ENCODE measurements at places on chromosomes 3 and 15.

DNA sequence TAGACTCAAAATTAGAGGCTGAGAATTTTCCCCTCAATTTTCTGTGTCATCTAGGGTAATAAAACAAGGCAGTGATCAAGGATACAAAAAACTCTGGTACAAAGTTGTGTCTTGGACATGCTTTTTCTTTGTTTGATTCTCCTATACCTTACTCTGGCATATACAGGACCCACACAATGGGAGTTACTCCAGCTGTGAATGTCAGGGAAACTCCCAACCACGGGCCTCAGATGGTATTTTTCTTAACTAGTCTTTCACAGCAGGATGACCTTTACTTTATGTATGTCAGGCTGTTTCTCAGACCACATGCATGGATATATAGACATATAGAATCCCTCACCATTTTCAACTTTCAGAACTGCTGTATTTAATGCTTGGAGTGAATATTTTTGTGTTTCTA, 41.3 kb downstream of the FEZF2 start:
- DNase-seq, result no peak

GRCh38 chr3:129233538-129233937, 15.9 kb upstream of the COPG1 start:
- DNase-seq, result no peak

GRCh38 chr3:142028243-142028777, 121.0 kb downstream of the TFDP2 start:
- peak; percentile 87 for DNase-seq

DNA sequence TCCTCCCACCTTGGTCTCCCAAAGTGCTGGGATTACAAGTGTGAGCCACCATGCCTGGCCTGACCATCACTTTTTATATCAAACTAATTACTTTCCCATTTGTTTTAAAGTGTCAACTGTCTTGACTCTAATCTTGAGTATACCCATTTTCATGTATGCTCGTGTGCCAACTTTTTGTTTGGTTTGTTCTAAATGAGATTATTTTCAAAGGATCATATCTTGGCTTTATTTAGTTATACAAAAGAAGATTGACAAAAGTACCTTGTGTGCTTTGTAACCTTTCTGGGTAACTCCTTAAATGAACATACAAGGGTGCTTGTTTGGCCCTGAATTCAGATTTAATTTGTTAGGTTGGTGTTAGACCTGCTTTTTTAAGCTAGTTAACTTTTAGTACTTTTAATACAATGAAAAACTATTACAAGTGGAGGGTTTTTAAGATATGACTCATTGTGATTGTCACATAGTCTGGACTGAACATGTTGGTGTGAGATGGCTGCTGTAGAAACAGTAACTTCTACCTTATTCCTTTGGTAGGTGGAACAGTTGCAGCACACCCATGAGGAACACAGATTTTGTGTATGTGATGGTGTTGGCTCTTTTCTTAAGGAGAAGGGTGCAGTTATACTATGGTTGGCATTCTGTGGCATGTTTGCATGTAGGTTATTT, 10.7 kb downstream of the KIF23 start:
- DNase-seq, result peak; percentile 17

DNA sequence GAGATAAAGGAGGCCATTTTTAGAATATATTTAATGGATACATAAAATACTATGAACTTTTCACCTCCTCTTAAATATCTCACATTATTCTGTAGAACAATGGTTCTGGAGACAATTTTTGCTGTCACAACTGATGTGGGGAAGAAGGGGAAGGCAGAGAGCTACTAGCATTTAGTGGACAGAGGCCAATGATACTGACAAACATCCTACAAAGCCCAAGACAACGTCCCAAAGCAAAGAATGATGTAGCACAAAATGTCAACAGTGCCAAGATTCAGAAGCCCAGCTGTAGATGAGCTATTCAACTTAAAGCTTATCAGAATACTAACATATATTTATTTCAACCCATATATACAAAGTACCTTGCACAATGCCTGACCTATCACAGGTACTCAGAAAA, 1069.4 kb downstream of the ROBO1 start:
- DNase-seq, result no peak

GRCh38 chr15:39690881-39691634, 91.6 kb downstream of the FSIP1 start:
- no peak for DNase-seq

DNA sequence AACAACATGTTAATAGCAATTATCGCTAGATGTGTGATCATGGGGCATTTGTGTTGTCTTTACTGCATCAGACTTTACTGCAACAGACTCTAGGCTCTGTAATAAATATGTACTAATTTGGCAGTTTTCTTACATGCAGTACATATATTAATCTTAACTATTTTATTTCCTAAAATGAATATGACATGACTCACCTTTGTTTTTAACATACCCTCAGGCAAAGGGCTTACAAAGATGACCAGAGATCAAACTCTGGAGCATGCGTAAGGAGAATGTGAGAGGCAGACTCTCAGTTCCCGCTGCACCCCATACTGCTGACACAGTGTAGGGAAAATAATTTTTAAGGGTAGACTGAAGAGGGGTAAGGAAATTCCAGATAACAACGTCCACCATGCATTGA, 7.2 kb upstream of the FAM174B start:
- peak; percentile 73 for DNase-seq

DNA sequence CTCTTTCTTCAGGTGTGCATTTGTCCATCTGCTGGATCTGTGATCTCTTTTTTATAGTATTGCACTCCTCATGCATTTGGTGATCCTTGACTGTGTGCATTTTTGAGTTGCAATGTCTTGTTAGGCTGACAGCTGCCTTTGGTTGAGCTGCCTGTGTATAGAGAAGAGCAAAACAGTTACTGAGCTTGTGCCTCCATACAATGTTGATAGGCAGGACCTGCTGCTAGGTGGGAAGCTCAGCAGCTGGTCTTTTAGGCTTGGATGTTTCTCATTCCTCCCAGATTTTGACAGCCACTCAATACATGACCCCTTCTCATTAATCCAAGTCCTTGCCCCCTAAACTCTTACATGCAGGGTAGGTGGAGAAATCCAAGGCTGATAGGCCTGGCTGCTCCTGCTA, 74.8 kb upstream of the PIAS1 start:
- DNase-seq, result no peak

- DNase-seq, result no peak
Observed at GRCh38 chr15:61880084-61880483, 180.2 kb downstream of the VPS13C start.

GRCh38 chr3:129308636-129309035, 30.0 kb downstream of the HMCES start:
- no peak for DNase-seq

- DNase-seq, result peak; percentile 33
Observed at GRCh38 chr3:13106308-13107001, 33.2 kb upstream of the IQSEC1 start.

DNA sequence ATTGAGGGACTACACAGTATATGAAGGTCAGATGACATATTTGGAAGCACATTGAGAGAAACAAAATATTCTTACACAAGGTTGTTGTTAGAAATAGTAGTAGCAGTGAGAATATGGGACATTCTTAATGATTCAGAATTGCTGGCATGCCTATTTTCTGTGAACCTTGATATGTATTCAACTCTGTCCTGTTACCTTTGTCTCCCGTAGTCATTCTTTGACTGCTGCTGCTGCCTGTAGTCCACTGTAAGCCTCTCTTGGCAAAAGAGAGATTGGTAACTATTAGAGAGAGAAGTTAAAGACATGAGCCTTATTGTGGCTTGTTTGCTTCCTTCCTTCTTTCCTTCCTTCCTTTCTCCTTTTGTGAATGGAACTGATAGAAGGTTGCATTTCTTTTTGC, 64.5 kb downstream of the TCF12 start:
- no peak for DNase-seq

DNA sequence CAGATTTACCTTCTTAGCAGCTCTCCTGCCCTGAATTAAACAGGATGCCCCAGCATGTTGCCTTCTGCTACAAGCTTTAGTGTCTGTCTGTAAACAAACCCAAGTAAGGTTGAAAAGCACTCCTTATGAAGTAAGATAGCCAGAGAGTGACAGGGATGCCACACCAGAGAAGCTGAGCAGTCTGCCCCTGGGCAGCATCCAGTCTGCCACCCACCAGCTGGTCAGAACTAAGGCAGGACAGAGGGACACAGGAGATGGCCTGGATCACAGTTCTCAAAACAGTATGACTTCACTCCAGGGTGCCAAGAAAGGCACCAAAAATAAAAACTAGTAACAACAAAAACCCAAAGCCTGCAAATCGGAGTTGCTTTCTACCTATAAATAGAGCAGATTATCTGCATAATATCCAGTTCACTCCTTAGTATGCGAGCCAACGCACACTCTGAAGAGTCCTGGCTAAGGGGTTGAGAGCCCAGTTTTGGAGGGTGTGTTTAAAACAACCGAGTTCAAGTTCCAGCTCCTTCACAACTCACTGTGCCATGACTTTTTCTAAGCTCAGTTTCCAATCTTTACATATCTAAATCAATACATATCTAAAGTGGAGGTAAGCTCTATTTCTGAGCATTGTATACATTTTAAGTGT, 198.9 kb downstream of the KCNMB2 start:
- DNase-seq, result no peak

- no peak for DNase-seq
Observed at GRCh38 chr3:32436816-32437189, 45.1 kb downstream of the CMTM7 start.

- peak; percentile 40 for DNase-seq
Observed at GRCh38 chr15:88657326-88658069, 18.7 kb downstream of the ISG20 start.

- DNase-seq, result no peak
Observed at GRCh38 chr15:100681335-100681746, 79.0 kb downstream of the ASB7 start.

GRCh38 chr3:27209617-27210264, 159.4 kb downstream of the NEK10 start:
- no peak for DNase-seq

DNA sequence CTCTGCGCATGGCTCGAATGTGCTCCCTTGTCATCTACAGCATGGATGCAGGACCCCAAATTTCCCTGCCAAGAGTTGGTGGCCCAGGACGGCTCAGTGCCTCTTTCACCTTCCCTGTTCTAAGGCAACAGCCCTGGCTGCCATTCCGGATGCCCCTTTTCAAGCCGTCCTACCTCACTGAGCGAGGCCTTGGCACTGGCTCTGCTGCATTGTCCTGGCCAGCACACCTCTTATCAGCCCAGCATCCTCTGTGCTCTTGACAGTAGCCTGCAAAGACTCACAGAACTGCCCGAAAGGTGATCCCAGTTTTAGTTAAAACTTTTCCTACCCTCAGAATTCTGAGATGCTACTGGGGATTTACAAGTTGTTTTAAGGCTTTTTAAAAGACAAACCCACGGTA, 122.0 kb downstream of the MECOM start:
- DNase-seq, result no peak

GRCh38 chr3:138241061-138241460, 54.0 kb downstream of the ARMC8 start:
- peak; percentile 80 for DNase-seq

DNA sequence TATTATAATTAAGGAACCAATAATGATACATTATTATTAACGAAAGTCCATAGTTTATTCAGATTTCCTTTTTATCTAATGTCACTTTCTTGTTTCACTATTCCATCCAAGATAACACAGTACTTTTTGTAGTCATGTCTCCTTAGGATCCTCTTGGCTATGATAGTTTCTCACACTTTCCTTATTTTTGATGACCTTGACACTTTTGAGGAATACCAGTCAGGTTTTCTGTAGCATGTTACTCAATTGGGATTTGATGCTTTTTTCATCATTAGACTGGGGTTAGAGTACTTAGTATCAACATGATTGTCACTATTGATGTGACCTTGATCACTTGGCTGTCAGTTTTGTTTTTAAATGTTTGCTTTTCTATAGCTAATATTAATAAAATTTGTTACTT, 33.0 kb upstream of the MGA start:
- no peak for DNase-seq

DNA sequence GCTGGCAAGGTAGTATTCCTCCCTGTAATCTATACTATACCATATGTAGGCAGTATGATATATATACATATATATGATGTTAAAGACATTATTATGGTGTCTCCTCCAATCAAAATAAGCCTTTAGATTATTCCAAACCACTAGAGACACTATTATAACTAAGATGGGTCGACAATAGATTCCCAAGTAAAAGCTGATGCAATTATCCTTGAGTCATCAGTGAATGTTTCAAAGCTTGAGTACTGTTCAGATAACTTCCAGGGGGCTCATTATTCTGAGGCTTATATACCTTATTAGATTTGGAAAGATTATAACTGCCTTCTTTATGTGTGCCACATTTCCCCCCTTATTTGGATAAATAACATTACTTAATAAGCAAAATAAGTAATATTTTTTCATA, 11.9 kb upstream of the C3orf38 start:
- DNase-seq, result no peak

- no peak for DNase-seq
Observed at GRCh38 chr15:60479361-60480110, 594 bp upstream of the ICE2 start.

DNA sequence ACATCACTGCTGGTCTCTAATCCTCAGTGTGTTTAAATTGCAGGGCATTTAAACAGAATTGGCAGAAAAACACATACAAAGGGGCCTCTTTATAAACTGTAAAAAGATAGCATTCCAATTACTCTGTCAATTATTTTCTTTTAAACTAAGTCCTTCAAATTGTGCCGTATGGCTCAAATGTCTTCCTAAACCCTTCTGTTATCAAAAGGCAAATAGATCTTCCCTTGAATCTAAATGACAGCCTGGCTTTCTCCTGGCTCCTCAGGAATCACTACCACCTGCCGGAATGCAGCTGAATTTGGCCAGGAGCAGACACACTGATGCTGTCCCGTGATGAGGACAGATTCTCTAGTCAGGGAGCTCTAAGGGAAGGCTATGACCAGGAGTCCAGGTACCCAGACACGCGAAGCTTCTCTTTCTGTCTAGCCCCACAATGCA, 85.6 kb downstream of the IGF2BP2 start:
- DNase-seq, result no peak

GRCh38 chr3:192831111-192831644, 86.5 kb downstream of the MB21D2 start:
- peak; percentile 91 for DNase-seq

- DNase-seq, result no peak
Observed at GRCh38 chr15:92324101-92324963, 69.3 kb upstream of the ST8SIA2 start.

GRCh38 chr15:77076323-77076915, 5.5 kb upstream of the TSPAN3 start:
- no peak for DNase-seq

DNA sequence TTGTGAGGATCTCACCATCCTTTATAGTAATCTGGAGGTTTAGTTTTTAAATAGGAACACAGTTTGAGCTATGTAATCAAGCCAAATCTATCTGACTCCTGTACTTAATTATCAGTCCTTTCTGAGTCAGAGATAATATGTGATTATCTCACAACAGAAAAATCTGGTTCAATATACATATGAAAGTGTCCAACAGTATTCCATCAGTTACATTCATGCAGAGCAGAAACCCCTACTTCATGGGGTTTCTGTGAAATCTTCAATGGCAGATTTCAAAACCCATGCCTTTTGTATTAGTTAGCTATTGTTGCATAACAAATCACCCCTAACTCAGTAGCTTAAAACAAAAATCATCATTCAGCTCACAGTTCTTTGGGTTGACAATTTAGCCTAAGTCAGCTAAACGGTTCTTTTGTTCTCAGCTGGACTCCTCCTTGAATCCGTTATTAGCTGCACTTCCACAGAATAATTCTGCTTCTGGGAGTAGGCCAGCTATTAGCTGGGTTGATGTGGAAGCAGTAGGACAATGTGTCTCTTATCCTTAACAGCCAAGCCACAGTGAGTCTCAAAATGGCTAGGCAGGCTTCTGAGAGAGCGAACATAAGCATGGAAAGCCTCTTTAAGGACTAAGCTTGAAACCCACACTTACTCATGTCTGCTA, 42.9 kb upstream of the ARPP21 start:
- DNase-seq, result no peak

GRCh38 chr3:32502118-32502945, at the start of gene CMTM6:
Gene CMTM6, minus strand, starts transcription at chr3:32502852. Its CDS starts 107 bp downstream, at chr3:32502745.
- peak; percentile 73 for DNase-seq
